PC-3 (cell line): ENCODE measurements at places on chromosomes 6 and 20.

GRCh38 chr20:62111148-62111547 lies 11.1 kb upstream of the LSM14B start:
- DNase-seq, result no peak

DNA sequence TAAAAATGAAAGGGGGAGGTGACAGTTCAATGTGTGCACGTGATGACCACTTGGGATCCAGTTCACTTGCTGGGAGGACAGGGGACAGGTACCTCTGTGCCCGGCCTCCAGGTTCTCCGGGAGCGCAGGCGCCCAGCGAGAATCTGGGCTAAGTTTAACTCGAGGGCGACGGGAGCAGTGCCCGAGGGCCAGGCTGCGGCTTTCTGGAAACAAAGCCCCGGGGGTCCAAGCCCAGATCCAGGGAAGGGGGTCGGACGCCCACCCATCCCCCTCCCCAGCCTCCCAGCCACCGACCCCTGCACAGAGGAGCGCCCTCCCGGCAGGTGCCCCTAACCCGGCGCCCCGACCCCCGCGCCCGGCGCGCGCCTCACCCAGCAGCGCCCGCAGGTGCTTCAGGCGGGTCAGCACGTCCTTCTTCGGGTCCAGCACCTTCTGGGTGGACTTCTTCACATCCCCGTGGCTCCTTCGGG lies 405 bp downstream of the RALGAPA2 start:
- no peak for DNase-seq

DNA sequence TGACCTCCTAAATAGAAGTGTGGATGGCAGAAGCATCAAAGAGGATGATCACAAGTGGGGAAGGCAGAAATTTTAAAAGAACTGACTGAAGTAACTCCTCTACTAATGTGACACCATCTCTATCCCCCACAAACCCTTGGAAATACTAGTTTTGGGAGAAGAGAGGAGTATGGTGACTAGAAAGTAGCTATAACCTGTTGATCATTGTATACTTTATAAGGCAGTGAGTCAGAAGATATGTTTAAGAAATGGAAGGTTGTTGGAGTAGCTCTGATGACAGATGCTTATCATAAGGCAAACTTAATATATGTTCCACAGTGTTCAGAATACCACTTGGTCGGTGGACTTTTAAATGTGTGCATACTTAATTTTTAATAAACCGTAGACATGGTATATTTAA lies 116.6 kb downstream of the ZFAND3 start:
- no peak for DNase-seq

GRCh38 chr20:38126932-38127621 lies 38.0 kb downstream of the TGM2 start:
- peak; percentile 77 for DNase-seq

DNA sequence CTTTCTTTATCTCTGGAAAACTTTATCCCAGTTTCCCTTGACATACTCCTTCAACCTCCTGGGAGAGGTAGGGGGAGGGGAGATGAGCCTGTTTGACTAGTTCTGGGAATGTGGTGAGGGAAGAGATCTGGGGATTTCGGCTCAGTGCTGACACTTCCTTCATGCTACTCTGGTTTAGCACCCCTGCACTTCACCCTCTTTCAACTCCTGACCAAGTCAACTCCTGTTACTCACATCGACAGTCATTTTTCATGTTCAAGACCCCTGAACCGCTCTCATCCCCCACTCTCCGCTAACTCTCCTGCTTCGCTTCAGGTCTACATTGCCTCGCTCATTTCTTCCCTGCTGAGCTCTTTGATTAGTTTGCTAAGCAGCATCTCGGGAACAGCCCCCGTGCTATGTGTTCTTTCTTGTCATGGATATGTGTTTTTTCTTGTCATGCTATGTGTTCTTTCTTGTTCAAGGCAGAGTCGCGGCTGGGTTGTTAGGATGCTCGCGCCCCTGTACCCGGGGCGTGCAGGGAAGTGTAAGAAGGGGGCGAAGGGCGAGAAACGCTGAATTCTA lies 16.6 kb upstream of the TRIM27 start:
- peak; percentile 71 for DNase-seq

DNA sequence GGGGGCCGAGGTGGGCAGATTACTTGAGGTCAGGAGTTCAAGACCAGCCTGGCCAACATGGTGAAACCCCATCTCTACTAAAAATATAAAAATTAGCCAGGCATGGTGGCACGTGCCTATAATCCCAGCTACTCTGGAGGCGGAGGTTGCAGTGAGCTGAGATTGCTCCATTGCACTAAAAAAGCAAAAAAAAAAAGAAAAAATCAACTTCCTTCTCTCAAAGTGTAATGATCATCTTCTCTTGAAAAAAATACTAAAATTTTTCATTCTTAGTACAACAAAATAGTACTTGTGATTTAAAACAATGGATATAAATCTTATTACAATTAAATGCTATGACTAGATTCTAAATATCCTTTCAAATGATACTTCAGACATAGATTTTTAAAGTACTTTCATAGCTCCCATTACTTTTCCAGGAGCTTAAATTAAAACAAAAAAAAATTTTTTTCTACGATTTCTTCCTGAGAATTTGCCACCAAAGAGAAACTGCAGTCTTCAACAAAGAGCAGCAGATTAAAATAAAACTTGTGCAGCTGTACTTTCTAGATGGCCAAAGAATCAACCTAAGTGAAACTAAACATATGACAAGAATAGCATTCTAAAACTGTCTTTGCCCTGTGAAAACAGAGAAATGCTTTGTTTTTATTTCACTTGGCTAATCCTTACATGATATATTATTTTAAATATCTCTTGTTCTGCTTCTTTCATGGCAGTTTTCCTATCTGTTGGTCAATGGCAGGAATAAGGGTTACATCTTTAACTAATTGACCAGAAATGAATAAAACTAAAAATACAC lies 75.2 kb downstream of the MAP3K5 start:
- DNase-seq, result no peak

DNA sequence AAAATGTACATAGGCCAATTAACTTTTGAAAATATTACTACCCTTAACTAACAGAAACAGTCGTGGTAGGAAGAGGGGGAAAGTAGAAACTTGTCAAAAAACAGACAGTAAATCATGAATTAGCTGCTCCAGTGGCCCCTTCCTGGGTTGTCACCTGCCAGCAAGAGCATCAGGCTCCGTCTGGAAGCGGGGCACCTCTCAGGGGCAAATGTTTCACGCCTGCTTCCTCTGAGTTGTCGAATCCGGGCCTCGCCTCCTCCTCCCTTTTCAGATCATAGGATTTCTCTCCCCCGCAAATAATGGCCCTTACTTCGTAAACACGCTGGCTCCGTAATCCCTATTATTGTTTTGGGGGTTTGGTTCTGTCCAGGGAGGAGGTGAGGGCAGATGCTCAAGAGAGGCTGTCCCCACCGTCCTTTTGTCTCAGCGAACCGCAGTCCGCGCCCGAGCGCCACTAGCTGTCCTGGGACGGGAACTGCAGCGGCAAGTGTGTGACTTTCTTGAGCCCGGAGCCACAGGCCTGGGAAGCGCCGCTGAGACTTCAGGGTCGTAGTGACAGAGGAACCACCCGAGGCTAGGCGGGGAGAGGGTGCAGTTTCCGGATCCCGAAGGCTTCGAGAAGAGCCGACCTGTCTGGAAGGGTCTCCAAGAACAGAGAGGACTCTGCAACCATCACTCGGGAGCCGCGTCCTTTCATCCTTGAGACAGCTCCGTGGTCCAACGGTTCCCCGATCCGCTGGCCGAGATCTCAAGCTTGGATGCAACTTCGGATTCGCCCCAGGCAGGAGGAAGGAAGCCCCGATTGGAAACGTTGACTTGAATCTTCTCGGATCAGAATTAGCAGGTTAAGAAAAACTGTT lies 214.5 kb upstream of the ZNF184 start:
- peak; percentile 86 for DNase-seq

DNA sequence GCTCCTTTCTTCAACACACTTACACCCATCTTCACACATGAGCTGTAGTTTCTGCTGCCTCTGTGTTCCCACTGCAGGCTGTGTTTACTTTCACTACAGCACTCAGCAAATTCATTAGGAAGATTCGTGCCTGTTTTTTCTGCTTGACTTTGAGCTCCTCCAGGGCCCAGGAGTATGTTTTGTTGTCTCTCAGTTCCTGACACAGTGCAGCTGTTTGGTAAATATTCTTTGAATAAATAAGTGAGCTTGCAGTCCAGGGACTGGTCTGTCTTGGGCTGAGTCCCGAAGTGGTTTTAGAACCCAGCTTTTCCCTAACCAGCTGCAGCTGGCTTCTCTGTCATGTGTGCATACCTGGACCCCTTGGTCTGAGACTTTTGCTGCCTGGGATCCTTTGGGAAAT lies 46.6 kb upstream of the CCN6 start:
- no peak for DNase-seq

- peak; percentile 74 for DNase-seq
These were observed 6.0 kb upstream of the MRAP2 start for GRCh38 chr6:84027340-84028181.
